ENCODE measurements at places on chromosomes 13 and 19.
A peak's percentile ranks its signal among the peaks of the same experiment; 100 is the strongest.

DNA sequence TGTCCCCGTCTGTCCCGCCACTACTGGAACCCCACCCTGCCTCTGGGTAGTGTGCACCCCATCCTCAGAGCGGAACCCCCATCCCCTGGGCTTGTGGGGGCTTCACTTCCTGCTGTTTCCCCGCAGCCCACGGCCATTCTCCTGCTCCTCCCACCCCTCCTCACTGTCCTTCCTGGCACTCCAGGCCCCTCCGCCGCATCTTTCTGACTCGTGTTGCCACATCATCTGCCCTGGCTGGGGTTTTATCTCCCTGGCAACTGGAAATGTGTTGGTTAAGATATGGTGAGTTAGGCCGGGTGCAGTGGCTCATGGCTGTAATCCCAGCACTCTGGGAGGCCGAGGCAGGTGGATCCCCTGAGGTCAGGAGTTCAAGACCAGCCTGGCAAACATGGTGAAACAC, 37.3 kb downstream of the KDM4B start:
- peak; percentile 46 for DNase-seq

DNA sequence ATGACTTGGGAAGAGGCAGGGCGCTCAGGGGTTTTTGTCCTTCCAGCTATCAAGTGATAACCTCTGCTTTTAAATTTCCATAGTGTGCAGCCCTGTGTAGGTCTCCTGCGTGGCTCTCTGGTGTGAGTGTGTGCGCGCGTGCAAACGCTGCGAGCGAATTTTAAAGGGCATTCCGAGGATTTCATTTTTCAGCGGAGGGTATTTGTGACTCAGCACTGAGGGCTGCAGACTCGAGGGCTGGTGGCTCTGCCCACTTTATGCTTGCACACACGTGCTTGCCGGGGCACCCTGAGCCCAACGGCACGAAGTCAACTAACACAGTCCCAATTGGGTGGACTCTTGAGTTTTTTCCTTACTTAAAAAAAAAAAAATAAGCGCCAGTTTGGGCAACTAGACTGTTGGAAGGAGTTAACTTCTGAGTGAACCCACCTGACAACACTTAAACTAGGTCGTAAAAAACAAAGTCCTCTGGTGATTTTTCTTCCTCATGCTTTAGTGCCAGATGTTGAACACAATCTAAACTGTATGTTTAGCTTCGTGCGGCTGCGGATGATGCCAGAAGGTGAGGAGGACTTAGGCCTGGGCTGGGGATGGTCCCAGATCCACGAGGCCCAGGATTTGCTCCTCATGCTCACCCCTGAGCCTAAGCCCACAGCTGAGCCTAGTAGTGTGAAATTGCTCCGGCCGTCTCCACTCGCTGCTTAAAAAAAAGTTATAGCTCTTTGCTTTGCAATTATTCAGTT, 2.1 kb downstream of the FGF9 start:
- no peak for DNase-seq

- no peak for DNase-seq
Measured at GRCh38 chr13:59671881-59672280, 491.8 kb downstream of the DIAPH3 start.

- DNase-seq = peak; percentile 92
Measured at GRCh38 chr19:55086730-55087541, 11.3 kb downstream of the EPS8L1 start.

- DNase-seq = peak; percentile 82
Measured at GRCh38 chr13:23979361-23980159, 82.3 kb upstream of the C1QTNF9B start.

DNA sequence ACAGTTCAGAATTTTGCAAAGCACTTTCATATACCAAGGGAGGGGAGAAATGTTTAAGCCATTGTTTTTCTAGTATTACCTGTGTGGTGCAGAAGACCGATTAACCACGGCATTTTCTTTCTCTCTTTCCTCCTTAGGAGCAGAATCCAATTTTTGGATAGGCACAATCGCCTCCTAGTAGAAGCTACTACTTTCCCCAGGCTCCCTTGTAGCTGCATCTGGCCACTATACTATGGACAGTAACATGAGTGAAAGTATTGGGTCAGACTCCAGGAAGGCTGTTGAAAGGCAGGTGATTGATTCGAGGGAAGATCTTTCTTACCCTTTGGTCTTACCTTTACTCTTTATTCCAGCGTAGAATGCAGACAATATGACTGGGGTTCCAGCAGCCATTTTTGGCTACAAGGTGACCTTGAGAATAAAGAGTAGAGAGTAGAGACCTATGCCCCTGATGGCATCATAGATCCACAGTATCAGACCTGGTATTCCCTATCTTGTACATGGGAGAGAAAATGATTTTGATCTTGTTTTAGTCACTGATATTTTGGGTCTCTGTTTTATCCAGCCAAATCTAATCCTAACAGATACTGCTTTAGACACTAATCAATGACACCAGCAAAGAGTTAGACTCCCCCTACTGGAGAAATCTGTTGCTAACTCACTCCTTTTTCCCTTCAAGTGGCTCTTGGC, 77.0 kb downstream of the LRRC63 start:
- peak; percentile 67 for DNase-seq

DNA sequence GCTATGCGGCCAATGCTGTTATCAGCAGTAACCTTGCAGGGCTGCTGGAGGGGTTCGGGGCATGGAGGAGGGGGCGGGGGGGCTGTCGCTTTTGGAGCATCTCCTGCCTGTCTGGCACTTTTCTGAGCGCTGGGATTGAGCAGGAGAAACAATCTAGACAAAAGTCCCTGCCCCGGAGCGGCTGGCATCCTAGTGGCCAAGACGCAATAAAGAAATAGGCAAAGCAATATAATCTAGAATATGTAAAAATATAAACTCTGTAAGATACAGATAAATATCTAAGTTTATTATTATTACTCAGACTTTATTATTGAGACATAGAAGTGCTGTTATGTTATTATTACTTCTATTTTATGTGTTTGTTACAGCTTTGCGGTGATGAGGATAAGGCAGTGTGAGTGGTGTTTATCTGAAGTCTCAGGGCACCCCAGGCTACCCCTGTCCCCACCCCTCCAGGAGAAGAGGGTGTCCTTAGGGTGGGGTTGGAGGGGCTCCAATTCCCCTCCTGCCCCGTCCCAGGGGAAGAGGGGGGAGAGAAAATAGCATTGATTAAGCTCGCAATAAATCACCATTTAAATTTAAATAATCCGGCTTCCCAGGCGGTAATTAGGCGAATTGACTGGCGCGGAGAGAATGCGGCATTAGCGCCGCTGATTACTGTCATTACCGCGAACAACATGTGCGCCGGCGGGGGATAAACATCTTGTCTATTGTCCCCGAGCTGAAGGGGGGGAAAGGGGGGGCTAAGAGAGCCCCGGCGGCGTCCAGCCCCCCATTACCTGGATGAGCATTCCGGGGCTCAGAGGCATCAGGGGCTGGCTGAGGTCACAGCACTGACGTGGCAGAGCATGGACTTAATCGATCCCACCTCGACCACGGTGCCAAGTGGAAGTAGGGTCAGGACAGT, 3.2 kb downstream of the NPAS1 start:
- DNase-seq = no peak

DNA sequence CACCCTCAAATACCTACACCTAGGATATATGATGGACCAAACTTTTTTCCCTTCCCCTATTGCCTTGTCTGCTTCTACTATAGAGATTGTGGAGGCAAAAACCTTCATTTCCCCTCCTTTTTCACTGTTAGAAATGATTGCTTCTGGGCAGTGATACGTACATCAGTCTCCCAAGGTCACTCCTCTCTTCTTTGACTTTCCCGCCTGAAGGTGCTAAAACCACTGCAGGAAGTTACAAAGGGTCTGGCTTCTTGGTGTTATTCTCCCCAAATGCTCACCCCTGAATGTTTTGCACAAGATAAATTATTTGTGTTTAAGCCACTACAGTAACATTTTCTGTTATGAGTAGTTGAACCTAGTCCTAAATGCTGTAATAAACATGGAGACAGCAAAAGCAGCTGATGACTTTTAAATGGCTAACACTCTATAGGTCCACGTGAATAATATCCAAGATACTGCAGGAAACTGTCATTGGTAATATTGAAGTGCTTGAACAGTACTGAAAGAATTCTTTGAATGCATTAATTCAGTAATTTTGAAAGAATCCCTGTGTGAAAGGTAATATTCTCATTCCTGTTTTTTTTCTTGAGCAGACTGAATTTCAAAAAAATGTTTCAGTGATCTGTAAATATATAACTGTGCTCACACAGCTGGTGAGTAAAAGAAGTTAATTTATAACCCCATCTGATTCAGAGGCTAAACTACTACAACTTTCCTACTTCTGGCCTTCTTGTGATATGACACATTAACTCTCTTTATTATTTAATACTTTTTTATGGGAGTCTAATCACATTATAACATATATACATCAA, 865.1 kb downstream of the EFNB2 start:
- DNase-seq = no peak

GRCh38 chr13:26967119-26968038, 204.2 kb downstream of the USP12 start:
- DNase-seq = peak; percentile 49

DNA sequence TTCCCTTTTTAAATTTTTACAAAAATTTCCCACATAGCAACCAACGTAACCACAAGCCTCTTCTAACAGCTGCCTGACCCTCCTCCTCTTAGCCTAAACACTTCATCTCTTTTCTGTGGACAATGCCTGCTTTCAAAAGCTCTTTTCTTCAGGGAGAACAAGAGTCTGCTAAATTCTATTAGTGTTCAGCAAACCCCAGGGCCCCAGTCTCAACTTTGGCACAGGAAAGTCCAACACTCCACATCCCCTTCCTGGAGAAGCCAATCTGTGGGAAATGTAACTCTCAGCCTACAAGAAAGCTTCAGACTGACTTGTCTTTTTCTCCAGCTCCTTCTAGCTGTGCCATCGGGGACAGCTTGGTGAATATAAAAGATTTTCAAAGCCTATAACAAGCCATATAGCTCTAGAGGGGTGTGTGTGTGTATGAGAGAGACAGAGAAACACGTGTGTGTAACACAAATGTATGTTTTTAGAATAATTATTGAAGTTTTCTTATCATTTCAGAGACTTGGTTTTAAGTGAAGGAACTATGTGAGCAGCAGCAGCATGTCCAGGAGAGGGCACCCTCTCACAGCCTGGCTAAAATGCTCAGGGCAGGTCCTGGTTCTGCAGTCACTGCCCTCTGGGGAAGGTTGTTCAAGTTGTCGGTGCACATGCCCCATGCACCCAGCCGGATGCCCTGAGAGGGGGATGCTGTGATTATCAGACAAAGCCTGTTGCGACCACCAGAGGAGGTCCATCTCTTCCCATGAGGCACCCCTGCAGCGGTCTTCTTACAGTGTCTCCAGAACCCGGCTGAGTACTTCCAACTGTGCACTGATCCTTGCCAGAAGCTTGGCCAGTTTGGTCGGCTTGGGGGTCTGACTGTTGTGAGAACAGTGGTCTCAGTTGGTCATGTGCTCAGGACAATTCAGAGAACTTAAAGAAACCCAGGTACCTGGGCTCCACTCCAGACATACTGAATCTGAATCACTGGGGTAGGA, 34.4 kb downstream of the CCDC70 start:
- DNase-seq = peak; percentile 56

GRCh38 chr13:105201351-105201750, 1334.1 kb downstream of the EFNB2 start:
- no peak for DNase-seq

DNA sequence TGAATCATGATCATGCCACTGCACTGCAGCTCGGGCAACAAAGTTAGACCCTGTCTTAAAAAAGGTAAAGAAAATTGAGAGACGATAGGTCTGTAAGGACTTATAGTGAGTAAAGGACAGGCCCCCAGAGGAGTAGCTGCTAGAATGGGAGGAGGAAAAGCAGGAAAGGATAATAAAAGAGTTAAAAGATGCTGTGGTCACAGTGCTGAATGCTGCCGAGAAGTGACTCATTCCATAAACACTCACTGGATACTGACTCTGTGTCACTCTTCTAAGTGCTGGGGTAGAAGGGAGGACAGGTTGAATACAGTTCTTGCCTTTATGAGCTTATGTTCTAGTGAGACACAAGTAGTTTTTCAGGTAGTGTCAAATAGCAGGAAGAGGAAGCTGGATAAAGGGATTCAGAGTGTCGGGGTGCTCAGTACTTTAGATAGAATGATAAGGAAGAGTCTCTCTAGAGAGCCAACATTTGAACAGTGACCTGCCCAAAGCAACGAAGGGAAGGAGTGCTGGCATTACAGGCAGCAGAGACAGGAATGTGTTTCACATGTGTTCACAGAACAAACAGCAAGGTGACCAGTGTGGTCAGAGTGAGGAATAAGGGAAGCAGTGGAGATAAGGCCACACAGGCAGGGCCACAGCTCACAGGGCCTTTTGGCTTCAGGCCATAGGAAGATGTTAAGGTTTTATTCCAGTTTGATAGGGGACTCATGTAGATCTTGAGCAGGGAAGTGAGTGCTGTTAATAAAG, 1240.5 kb downstream of the UQCRFS1 start:
- DNase-seq = peak; percentile 35
